ENCODE measurements at places on chromosomes 7 and 10.
A peak's percentile ranks its signal among the peaks of the same experiment; 100 is the strongest.

DNA sequence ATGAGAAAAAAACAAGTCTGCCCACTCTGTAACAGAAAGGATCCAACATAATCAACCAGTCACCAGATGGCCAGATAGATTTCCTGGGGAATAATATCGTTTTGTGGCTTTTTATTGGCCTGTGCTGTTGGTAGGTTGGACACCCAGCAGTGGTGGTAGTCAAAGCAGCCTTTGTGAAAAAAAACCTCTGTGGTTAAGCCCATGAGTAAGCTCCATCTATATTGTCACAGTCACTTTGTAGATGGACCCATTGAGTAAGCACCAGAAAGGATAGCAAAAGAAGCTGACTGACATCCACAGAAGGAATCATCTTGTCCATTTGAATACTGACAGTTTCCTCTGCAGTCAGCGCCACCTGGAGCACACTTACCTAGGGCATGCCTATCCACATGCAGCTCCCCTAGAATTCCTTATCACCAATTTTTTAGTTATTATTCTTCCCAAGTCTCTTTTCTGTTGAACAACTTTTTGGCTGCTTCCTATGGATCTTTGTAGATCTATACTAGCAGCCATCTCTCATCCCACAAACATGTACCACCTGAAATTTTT, 96.9 kb downstream of the IQUB start:
- DNase-seq, result no peak

DNA sequence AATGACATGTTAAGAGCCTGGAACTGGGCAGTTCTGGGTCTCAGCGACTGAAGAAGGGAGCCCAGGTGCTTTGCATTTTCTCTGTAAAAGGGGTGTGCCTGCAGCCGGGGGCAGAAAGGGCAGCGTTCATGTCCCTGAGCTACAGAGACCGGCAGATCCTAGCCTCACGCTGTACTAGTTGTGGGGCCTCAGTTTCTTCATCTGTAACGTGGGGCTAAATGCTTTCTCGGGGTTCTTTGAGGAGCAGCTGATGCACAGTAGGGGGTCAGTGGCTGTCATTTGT, 79.6 kb downstream of the NEURL1 start:
- no peak for DNase-seq

GRCh38 chr10:73758704-73759511, 14.7 kb downstream of the SEC24C start:
- DNase-seq, result no peak

GRCh38 chr10:11742779-11743298, 657 bp downstream of the ECHDC3 start:
- DNase-seq, result no peak

- peak; percentile 55 for DNase-seq
Observed at GRCh38 chr7:36047091-36047658, 105.9 kb upstream of the EEPD1 start.

DNA sequence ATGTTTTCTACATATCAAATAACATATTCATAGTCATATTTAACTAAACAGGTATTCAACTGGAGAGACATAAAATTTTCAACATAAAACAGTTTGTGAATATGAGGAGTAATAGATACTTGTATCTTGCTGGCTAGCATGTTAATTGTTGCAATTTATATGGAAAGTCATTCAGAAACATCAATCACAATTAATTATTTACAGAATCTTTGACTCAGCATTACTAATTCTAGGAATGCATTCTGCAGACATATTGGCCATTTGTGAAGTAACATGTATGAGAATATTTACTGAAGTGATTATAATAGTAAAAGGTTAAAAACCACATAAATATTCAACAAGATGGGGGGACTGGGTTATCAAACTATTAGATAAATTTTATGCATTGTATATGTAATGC, 203.7 kb downstream of the TSPAN12 start:
- no peak for DNase-seq

- DNase-seq, result no peak
Observed at GRCh38 chr7:503575-504111, 16.0 kb downstream of the PDGFA start.

DNA sequence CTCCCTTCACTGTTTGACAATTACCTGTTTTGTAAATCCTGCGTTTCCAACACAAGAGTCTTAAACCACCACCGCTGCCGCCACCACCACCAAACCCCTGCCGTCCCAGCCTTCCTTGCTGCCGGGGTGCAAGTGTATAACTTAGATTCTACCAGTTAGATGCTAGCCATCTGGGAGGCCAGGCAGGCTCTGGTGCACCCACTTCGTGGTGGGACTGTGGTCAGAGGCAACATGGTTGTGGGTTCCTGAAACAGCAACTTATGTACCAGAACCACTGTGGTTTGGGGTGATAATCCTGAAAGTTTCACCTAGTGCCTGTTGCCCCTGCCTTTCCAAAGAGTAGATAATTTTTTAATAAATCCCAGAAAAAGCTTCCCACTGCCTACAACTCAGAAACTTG, 510.5 kb downstream of the CCSER2 start:
- no peak for DNase-seq

DNA sequence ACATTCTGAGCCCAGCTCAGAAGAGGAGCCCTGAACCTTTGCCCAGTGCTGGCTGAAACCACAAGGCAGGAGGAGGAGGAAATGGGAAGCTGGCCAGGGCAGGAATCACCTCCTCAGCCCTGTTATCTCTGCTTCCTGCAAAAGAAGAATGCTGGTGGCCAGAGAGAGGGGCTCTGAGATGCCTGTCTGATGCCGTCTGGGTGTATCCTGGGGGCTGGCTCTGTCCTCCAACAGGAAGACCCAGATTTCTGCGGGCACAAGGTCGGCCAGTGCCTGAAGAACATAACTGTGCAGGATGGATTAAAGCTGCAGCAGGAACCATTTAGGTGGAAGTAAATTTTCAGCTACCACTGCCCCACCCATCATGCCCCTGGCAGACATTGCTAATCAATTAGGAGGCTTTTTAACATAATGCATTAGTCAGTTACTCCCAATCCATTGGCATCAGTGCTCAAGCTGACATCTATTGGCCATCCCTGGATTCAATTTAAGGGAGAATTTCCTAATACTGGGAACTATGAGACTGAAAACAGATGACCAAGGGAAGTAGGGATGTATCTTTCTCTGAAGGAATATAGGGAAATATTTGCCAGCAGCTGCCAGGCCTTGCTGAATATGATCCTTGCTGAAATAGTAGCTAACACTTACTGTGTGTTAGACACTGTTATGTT, 67.7 kb downstream of the COL13A1 start:
- DNase-seq, result peak; percentile 66

DNA sequence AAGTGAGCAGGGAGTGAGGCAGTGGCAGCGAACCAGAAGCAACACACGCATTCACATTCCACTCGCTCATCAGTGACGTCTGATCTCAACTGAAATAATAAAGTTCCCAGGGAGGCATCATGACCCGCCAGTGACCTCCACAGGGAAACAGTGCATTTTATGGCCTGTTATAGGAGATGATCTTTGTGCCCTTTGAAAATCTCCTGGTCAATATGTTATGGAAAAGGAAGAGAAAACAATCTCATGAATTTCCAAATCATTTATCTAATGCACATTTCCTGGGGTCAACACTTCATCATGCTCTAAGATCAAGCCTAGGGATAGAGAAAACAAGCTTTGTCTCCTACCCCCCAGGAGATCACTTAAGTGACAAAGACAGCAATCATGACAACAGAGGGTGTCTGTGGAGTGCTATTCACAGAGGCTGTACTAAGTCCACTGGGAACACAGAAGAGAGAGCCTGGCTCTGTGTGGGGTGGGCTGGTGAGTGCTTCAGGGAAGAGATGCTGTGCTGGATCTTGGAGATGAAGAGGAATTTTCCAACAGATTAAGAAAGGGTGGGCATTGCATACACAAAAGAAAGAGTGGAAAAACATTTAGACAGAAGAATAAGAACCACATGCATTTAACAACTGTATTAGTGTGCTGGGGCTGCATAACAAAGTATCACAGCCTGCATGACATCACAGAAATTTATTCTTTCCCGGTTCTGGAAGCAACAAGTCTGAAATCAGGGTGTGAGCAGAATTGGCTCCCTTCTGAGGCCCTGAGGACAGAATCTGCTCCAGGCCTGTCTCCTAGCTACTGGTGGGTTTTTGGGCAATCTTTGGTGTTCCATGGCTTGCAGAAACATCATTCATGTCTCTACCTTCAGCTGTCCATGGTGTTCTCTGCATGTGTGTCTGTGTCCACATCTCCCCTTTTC, 613.9 kb upstream of the IGFBP3 start:
- peak; percentile 77 for DNase-seq

- DNase-seq, result no peak
Observed at GRCh38 chr7:46230298-46230989, 309.4 kb upstream of the IGFBP3 start.

GRCh38 chr7:40680657-40681056, 545.9 kb downstream of the SUGCT start:
- no peak for DNase-seq

DNA sequence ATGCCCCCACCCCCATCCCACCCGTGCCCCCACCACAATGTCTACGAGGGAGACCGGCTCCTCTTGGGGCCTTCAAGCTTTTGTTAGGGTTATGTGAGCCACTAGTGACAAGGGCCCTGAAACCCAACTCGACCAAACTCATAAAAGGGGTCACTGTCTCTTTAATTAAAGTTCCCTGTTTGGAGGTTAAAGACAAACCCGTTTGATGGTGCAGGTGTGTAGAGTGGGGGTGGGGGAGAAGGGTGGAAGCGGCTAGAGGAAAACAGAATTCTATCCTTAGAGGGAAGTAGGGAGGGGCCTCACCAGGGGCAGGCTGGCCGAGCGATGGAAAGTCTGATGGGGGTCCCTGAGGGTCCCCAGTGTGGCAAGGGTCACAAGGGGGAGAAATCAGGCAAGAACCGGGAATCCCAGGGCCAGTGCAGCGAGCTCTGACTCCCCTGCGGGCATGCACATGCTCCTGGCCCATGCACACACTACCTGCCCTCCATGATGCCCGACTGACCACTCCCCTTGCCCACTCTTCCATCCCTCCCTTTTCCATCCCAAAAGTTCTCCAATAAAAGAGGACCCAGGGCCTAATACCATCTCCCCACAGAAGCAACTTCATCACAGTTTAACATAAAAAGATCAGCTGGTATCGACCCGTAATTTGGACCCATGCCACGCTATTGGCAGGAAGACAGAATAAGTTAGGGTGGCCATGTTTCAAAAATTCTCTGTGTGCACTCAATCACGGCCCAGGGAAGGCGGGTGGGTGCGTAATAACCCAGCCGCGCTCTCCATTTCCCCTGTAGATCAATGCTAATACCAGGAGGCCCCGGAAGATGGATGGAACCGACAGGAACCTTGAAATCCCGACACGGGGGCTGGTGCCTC, 35.9 kb upstream of the SLF2 start:
- no peak for DNase-seq

GRCh38 chr7:113752289-113752688, 166.5 kb downstream of the PPP1R3A start:
- no peak for DNase-seq

GRCh38 chr10:12729885-12730284, 271.6 kb downstream of the CCDC3 start:
- no peak for DNase-seq

- DNase-seq, result no peak
Observed at GRCh38 chr7:132520591-132521280, 55.5 kb downstream of the PLXNA4 start.

All from fibroblast of skin of right quadriceps (primary cell).